ENCODE measurements at places on chromosomes 1 and 21. TPM values are rescaled to one million over a fixed set of nuclear protein-coding genes. Genes with fewer than 3 reads are reported as not detected.

The OR2L3 gene
- not detected for total RNA-seq

The SH3BP5L gene
- 20.8 TPM for total RNA-seq

The PADI4 gene
- total RNA-seq = not detected

The ILDR2 gene
- not detected for total RNA-seq

The TNFSF4 gene
- total RNA-seq = 2.3 TPM

The HPDL gene
- total RNA-seq = not detected

The NEXN gene
- total RNA-seq = 20.3 TPM

The KLHDC9 gene
- total RNA-seq = 15.0 TPM

DNA sequence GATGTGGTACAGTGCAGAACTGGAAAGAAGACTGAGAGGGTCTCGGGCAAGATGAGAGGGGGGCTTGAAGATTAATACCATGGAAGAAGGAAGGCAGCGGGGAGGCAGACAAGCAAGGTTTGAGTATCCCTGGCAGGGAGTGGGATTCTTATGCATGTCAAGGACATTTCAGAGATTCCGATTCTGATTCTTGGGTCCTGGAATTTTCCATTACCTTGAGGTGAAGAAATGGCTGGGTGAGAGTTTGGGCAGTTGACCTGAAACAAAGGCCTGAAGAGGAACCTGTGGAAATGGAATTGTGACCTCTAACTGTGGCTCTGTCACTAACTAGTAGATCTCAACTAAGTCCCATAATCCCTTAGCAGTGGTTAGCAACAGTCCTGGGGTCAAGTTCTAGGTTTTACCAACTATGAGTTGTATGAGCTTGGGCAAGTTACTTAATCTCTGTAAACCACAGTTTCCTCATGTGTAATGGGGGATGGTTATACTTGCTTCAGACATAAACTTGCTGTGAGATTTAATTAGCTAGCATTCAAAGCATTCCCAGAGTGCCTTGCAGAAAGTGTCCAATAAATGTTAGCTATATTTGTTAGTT is 8.6 kb upstream of the ACTN2 start:
- H3K27me3 ChIP-seq = no peaks in the 10 kb centered on the region
- H3K4me1 ChIP-seq = no peaks in the 10 kb centered on the region
- no peak overlapping the region for H3K27ac ChIP-seq
- H3K36me3 ChIP-seq = no peaks in the 10 kb centered on the region
- no peak for DNase-seq

- no peaks in the 10 kb centered on the region for H3K4me1 ChIP-seq
- H3K4me3 ChIP-seq = no peak overlapping the region
- H3K27ac ChIP-seq = no peak overlapping the region
- no peak for DNase-seq
- no peaks in the 10 kb centered on the region for H3K27me3 ChIP-seq
- H3K36me3 ChIP-seq = no peaks in the 10 kb centered on the region
Measured at GRCh38 chr1:38201431-38201830, 154.8 kb upstream of the POU3F1 start.

DNA sequence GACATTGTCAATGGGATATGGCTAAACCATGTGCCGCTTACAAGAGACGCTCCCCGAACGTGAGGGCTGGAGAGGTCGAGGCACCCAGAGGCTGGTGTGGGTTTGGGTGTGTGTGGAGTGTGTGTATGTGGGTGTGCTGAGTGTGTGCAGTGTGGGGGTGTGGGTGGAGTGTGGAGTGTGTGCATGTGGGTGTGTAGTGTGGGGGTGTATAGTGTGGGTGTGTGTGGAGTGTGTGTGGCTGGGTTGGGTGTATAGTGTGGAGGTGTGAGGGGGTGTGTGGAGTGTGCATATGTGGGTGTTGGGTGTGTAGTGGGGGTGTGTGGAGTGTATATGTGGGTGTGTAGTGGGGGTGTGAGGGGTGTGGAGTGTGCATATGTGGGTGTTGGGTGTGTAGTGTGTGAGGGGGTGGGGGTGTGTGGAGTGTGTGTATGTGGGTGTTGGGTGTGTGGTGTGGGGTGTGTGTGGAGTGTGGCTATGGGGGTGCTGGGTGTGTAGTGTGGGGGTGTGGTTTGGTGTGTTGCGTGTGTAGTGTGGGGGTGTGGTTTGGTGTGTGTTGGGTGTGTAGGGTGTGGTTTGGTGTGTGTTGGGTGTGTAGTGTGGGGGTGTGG is 42.2 kb downstream of the SLC19A1 start:
- no peaks in the 10 kb centered on the region for H3K27me3 ChIP-seq
- H3K27ac ChIP-seq = no peak overlapping the region
- H3K4me3 ChIP-seq = no peak overlapping the region
- peak; percentile 10 for DNase-seq
- no peaks in the 10 kb centered on the region for H3K4me1 ChIP-seq
- H3K36me3 ChIP-seq = peaks cover 34% of the 10 kb centered on the region

GRCh38 chr1:227917081-227917950 is 30.4 kb downstream of the WNT9A start:
- H3K4me1 ChIP-seq = no peaks in the 10 kb centered on the region
- no peak overlapping the region for H3K4me3 ChIP-seq
- H3K27ac ChIP-seq = no peak overlapping the region

DNA sequence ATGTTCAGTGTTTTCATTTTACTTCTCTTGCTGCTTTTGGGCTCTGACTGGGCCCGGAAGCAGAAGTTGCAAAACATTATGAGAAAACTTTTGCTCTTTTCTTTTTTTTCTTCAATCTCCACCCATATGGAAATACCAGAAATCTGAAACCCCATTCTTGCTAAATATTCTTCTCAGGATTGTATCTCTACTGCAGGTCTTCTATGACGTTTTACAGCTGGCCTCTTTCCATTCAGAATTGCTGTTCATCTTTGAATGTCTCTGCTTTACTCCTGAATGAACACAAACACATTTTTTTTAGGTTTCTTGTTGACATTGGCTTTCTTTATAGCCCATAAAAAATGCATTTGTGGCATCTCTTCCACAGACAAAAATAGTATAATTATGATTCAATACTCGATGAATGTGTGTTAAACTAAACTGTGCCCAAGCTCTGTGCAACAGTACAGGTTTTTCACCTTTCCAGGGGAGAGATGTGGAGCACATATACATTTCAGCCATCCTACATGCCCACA is 18.8 kb downstream of the PTPRC start:
- H3K36me3 ChIP-seq = no peaks in the 10 kb centered on the region
- H3K4me3 ChIP-seq = no peak overlapping the region
- H3K27me3 ChIP-seq = no peaks in the 10 kb centered on the region
- H3K27ac ChIP-seq = no peak overlapping the region

- H3K36me3 ChIP-seq = no peaks in the 10 kb centered on the region
- DNase-seq = no peak
- no peak overlapping the region for H3K27ac ChIP-seq
- no peaks in the 10 kb centered on the region for H3K4me1 ChIP-seq
- H3K4me3 ChIP-seq = no peak overlapping the region
Measured at GRCh38 chr1:40876436-40876761, 14.2 kb upstream of the CITED4 start.

- H3K4me3 ChIP-seq = no peak overlapping the region
- H3K27me3 ChIP-seq = no peaks in the 10 kb centered on the region
- H3K27ac ChIP-seq = no peak overlapping the region
- no peak for DNase-seq
Measured at GRCh38 chr1:224791362-224791941, 138.0 kb upstream of the DNAH14 start.

GRCh38 chr1:91749788-91750231 is 136.1 kb downstream of the TGFBR3 start:
- no peaks in the 10 kb centered on the region for H3K27me3 ChIP-seq
- no peak for DNase-seq
- no peaks in the 10 kb centered on the region for H3K36me3 ChIP-seq
- H3K4me1 ChIP-seq = peaks cover 35% of the 10 kb centered on the region

DNA sequence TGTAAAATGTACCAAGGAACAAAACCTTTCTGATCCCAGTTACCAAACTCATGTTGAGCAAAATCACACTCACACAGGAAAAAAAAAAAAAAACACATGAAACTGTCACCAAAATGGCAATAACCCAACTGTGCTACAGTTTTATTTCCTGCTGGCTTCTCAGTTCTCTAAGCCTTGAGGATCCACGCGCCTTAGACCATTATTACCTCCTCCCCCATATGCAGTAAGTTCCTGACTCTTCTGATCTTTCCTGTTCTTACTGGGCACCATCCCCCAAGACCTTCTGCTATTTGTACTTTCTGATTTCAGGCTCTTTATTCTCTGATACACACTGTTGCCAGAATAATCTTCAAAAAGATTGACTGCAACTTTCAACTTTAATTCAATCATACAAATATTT is 79.6 kb downstream of the SLC45A1 start:
- H3K36me3 ChIP-seq = peaks cover 15% of the 10 kb centered on the region
- no peak overlapping the region for H3K4me3 ChIP-seq
- H3K4me1 ChIP-seq = peaks cover 67% of the 10 kb centered on the region
- DNase-seq = no peak
- peak overlapping the region; percentile 42 for H3K27ac ChIP-seq

- H3K36me3 ChIP-seq = no peaks in the 10 kb centered on the region
- no peak overlapping the region for H3K27ac ChIP-seq
- DNase-seq = no peak
Measured at GRCh38 chr1:24284156-24284471, 35.0 kb upstream of the GRHL3 start.

DNA sequence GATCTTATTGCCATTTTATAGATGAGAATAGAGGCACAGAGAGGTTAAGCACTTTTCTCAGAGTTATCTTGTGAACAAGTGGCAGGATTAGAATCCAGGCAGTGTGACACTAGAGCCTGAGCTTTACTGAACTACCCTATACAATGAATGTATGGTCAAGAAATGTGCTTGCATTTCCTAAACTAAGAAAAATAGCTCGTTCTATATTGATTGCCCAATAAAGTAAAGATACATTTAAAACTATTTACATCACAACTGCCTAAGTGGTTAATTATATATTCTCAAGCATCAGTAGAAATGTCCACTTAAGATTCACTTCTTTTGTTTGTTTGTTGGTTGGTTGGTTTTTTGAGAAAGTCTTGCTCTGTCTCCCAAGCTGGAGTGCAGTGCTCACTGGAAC is 91.6 kb downstream of the ZFYVE9 start:
- no peaks in the 10 kb centered on the region for H3K27me3 ChIP-seq
- no peaks in the 10 kb centered on the region for H3K36me3 ChIP-seq
- H3K4me3 ChIP-seq = no peak overlapping the region

- no peaks in the 10 kb centered on the region for H3K27me3 ChIP-seq
- H3K36me3 ChIP-seq = no peaks in the 10 kb centered on the region
- no peak overlapping the region for H3K4me3 ChIP-seq
- H3K4me1 ChIP-seq = no peaks in the 10 kb centered on the region
Measured at GRCh38 chr1:65764052-65764451, 28.6 kb upstream of the PDE4B start.

DNA sequence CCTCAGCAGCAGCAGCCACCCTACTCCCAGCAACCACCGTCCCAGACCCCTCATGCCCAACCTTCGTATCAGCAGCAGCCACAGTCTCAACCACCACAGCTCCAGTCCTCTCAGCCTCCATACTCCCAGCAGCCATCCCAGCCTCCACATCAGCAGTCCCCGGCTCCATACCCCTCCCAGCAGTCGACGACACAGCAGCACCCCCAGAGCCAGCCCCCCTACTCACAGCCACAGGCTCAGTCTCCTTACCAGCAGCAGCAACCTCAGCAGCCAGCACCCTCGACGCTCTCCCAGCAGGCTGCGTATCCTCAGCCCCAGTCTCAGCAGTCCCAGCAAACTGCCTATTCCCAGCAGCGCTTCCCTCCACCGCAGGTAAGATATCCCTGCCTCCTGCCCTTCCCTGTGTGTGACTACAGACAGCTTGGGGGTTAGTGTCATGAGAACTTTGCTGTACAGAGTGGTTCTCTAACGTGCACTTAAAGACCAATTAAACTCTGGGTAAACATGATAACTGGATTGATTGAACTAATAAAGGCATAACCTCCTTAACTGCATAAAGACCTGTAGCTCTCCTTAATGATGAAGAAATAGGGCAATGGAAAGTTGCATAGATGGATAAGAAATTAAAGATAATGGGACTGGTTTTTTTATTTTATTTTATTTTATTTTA is 35.6 kb downstream of the ARID1A start:
- H3K4me1 ChIP-seq = peaks cover 36% of the 10 kb centered on the region
- H3K36me3 ChIP-seq = no peaks in the 10 kb centered on the region
- H3K27me3 ChIP-seq = no peaks in the 10 kb centered on the region

DNA sequence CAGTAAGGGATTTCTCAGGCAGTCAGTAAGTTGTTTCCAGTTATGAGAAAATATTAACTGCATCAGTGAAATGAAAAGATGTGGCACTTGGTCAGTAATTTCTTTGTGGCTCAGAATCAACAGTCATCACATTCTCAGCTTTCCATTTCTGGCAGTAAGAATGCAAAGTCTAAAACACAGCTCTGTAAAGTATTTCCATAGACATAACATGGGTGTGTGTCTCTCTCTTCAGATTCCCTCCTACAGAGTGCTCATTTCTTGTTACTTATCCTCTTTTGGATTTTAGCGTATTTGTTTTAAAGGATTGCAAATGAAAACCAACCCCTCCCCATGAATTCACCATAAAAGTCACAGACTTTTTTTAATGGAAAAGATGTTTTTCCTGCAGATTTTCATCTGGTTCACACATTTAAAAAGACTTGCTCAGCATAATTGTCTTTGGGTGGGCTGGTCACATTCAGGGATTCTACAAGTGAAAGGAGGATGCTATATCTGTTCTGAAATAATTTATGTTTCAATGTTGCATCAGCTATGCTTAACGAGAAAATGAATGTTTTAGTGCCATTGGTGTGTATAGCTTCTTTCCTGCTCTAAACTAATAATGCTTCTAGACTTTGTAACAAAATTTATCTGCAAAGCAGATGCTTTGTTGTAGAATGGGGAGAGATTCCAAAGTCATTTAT is 34.6 kb upstream of the CD55 start:
- peaks cover 20% of the 10 kb centered on the region for H3K4me1 ChIP-seq
- no peak overlapping the region for H3K4me3 ChIP-seq

GRCh38 chr21:40208206-40208947 is 341.1 kb downstream of the PCP4 start:
- no peak for DNase-seq
- no peaks in the 10 kb centered on the region for H3K27me3 ChIP-seq
- no peaks in the 10 kb centered on the region for H3K4me1 ChIP-seq
- no peaks in the 10 kb centered on the region for H3K36me3 ChIP-seq
- no peak overlapping the region for H3K27ac ChIP-seq
- H3K4me3 ChIP-seq = no peak overlapping the region

DNA sequence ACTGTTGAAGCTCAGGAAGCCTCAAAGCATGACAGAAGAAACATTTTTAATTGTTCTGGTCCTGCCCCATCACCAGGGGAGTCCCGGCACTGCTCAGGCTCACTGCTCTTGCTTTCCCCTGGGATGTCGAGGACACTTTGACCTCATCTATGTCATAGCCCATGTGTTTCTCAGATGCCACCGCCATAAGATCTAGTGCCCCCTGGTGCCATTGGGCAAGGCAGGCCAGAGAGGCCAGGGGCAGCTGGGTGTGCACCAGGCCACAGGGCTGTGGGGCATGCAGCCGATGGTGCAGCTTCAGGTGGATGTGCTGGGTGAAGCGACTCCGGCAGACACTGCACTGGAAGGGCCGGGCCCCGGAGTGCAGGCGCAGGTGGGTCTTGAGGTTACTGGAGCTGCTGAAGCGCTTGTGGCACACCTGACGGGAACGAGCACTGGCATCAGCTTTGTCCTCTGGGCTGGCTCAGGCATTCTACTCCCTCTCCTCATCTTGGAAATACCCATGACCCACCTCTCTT is 7.7 kb upstream of the CRYBG2 start:
- peaks cover 48% of the 10 kb centered on the region for H3K27me3 ChIP-seq
- H3K4me3 ChIP-seq = no peak overlapping the region
- no peak overlapping the region for H3K27ac ChIP-seq
- H3K4me1 ChIP-seq = no peaks in the 10 kb centered on the region
- no peaks in the 10 kb centered on the region for H3K36me3 ChIP-seq
- DNase-seq = no peak

- no peaks in the 10 kb centered on the region for H3K36me3 ChIP-seq
- no peak for DNase-seq
- no peak overlapping the region for H3K4me3 ChIP-seq
Measured at GRCh38 chr1:75392278-75392677, 218.6 kb downstream of the SLC44A5 start.
